ENCODE measurements at places on chromosomes 4 and X.

GRCh38 chr4:43496188-43496587 lies 603.7 kb downstream of the GRXCR1 start:
- no peak for DNase-seq

DNA sequence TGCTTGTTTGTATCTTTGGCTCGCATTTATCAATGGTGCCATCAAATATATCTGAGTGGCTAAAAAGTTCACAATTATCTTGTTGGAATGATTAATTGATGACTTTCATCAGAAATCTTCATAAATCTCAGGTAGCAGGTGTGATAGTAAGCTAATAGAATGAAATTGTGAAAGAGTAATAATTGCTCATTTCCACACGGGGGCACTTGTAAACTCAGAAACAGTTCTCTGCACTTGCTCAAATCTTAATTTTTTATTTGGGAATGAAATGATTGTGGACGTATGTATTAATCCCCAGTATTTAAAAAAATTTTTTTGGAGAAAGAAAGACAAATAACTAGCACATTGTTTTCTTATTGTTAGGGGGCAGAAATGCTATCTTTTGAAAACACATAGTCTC lies 132.8 kb downstream of the DTHD1 start:
- DNase-seq = no peak

DNA sequence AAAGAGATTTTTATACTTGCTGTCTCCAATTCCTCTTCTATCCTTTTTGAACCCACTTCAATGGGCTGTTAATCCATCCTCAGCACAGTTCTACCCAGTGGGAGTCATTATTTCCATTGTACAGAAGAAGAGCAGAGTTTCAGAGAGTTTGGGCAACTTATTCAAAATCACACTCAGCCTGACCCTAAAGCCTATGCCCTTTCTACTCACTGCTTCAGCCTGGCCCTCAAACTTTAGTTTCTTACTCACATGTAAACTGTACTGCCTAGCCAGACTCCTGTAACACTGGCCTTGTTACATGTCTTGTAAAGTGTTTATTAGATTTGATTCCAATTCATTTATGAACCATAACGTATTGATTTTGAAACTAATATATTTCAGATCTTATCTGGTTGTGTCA lies 25.1 kb upstream of the USO1 start:
- no peak for DNase-seq

DNA sequence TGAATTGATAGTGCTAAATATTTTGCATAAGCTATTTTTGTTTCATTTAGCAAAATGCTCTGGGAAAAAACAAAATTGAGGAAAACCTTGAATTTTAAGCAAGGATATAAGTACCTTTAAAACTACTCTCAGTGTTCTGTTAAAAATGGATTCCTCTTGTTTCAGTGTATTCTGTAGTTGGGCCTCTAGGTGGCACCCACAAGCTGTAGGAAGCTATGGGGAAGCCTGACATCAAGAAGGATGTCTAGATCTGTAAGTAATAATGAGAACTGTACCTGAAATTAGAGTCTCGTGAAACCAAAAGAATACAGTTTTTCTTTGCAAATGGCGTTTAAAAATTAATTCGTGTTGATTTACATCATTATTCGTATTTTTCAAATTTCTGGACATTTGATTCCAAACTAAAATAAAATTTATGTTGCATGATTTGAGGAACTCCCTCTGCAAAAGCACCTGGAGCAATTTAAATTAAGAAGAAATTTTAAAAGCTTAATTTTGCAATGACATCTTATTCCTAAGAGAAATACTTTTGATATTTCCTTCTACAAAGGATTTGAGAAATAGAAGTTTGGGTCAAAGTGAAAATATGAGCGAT lies 51.2 kb downstream of the TMPRSS11E start:
- DNase-seq = no peak

DNA sequence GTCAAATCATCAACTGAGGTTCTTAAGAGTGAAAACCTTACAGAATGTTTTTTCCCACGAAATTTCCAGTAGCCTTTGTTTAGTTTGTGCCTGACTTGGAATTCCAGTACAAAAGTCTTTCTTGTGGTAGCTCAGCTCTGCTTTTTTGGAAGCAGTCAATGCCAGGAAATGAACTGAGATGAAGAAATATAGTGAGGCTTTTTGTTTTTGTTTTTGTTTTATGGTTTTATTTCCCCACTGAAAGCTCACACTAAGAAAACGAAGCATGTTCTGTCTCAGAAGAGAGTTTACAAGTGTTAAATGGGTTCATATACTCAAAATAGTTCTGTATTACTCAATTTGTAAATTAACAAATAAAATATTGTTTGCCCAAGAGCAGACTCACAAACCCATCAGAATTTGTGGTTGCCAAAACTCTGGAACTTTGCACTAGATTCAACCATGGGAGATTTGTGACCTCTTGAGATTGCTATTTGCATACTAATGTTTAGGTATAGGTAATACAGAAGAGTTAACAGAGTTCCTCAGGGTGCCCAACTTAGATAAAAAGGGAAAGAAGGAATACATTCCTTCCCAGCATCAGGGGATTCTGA lies 1060.8 kb downstream of the FAT4 start:
- DNase-seq = no peak

All from esophagus squamous epithelium (tissue), 5 donors.